ENCODE measurements at places on chromosomes 2 and 18.

DNA sequence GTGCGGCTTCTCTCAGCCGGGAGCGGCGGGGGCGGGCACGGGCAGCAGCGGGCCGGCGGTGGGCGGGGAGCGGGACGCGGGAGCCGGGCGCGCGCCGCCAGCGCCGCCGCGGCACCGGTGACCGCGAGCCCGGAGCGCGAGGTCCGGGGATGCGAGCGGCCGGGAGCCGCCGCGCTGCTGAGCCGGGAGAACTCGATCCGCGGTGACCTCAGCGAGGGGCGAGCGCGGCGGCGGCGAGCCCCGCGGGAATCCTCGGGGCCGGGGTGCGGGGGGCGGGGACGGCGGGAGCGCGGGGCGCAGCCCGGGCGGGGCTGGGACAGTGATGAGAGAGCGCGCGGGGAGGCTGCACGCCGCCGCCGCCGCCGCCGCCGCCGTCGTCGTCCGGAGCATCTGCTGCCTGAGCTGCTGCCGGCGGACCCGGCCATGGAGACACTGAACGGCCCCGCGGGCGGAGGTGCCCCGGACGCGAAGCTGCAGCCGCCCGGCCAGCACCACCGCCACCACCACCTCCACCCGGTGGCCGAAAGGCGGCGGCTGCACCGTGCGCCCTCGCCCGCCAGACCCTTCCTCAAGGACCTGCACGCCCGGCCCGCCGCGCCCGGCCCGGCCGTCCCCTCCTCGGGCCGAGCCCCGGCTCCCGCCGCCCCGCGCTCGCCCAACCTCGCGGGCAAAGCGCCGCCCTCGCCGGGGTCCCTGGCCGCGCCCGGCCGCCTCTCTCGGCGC lies at the start of gene MTCL1:
Gene MTCL1 (plus strand): TSS at position 319 of the 723 bp plus-strand sequence. CDS start 105 bp downstream, at position 424.
- DNase-seq = peak; percentile 76

GRCh38 chr2:189782221-189782671 lies 1.9 kb downstream of the ORMDL1 start:
- DNase-seq = no peak

GRCh38 chr18:9417073-9417851 lies 58.1 kb upstream of the RALBP1 start:
- no peak for DNase-seq

- DNase-seq = no peak
These were observed 23.0 kb upstream of the CPS1 start for GRCh38 chr2:210533389-210533788.

GRCh38 chr2:144495227-144496091 lies 24.5 kb downstream of the ZEB2 start:
- no peak for DNase-seq

DNA sequence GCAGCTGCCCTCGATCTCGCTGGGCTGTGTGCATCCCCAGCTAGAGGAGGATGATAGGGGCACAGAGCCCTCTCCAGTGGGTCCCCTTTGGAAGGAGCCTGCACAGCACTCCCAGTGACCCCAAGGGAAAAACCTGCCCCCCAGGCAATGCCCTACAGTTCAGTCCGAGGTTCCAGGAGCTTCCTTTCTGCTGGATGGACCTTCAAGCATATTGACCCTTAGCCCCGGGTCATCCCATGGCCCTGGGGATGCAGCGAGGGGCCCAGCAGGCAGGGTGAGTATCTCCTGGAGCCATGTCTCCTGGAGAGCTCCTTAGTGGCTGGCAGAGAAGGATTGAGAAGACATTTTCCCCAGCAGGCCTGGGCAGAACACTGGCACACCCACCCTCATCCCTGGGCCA lies 45.4 kb upstream of the CTDP1 start:
- no peak for DNase-seq

GRCh38 chr2:69798290-69798908 lies 31.1 kb upstream of the GMCL1 start:
- DNase-seq = peak; percentile 54

- peak; percentile 76 for DNase-seq
These were observed 1.2 kb downstream of the ZFP36L2 start for GRCh38 chr2:43225093-43225787.

DNA sequence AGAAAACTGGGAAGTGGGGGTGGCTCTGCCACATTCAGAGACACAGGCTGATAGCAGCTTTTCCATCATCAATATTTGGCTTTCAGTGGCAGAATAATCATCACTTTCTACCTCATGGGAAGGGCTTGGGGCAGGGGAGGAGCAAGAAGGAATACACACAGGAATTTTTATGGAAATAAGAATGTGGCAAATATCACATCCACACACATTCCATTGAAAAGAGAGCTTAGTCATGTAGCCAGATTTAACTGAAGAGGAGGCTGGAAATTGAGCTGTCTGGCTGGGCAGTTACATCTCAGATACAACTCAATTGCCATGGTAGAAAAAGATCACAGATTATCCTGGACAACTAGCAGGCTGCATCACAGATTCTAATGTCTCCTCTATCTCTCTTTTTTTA lies 1474.0 kb upstream of the ACVR2A start:
- no peak for DNase-seq

DNA sequence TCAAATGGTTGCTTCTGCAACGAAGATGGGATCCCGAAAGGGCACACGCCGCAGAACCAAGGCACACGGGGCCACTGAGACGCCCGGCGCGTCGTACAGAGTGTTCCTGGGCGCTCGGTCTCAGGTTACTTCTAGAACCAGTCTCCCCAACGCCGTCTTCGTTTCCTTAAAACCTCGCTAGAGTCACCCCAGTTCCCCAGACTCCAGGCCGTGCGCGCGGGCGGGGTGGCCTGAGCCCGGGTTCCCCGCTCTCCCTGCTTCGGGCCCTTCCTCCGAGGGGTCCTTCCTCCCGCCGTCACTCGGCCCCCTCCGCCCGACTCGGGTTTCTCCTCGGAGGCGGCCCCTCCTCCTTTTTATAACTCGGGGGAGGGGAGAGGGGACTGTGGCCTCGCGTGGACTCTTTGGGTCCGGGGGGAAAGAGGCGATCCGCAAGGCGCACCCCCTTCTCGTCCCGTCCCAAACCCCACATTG lies 774 bp upstream of the FZD7 start:
- peak; percentile 85 for DNase-seq

GRCh38 chr2:191688934-191689695 lies 11.2 kb downstream of the NABP1 start:
- DNase-seq = no peak

DNA sequence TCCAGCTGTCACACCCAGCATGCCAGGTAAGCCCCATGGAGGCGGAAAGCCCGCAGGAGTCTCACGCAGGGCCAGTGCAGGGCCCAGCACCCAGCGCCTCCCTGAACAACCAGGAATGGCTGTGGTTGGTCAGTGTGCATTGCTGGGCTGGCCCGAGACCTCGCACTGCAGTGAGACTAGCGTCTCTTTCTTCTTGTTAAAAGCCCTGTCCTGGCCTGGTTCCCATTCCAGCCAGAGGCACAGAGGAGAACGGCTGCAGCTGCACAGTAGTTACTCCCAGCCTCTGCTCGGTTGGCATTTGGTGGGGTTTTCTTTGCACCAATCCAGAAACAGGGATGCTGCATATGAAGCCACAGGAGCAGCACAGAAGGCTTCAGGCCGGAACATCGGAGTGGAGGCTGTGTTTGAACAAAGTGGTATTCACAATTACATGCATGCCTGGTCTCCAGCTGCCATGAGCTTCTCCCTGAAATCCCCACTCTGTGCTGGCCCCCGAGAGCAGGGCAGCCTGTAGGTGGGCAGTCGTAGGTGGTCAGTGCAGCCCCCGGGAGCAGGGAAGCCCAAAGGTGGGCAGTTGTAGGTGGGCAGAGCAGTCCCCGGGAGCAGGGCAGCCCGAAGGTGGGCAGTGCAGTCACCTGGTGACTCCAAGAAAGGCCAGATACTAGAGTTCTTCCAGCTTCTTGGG lies 163.7 kb upstream of the PXDN start:
- DNase-seq = no peak

- peak; percentile 86 for DNase-seq
These were observed 12.6 kb upstream of the KCMF1 start for GRCh38 chr2:84958135-84959059.

GRCh38 chr2:72263776-72264060 lies 116.1 kb upstream of the CYP26B1 start:
- DNase-seq = no peak

GRCh38 chr2:28364610-28365009 lies 28.0 kb upstream of the FOSL2 start:
- DNase-seq = no peak

- DNase-seq = no peak
These were observed 27.2 kb downstream of the KDM3A start for GRCh38 chr2:86468162-86469033.

- no peak for DNase-seq
These were observed 668 bp upstream of the ANKRD12 start for GRCh38 chr18:9135912-9136314.

GRCh38 chr2:115165529-115166109 lies 723.2 kb downstream of the DPP10 start:
- DNase-seq = no peak

DNA sequence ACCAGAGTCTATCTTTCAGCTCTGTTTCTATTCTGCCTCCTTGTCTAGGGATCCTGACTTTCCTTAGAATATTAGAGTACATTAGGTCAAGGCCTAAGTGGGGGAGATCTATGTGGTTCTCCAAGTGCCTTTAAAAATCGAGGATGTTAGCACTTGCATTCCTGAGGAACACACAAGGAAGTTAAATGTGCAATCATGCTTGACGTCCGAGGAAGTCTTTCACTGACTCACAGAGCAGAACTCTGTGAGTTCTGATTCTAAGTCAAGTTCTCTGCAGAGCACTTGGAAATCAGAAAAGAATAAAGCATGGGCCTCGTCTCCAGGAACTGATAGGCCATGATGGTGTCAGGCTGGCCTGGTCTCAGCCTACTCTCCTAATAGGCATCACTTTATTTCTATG lies 17.2 kb downstream of the FHOD3 start:
- no peak for DNase-seq

- DNase-seq = no peak
These were observed 8.8 kb downstream of the IAH1 start for GRCh38 chr2:9483107-9483506.

- no peak for DNase-seq
These were observed 46.6 kb upstream of the TANC1 start for GRCh38 chr2:158921599-158922408.

- no peak for DNase-seq
These were observed 65.6 kb downstream of the STK39 start for GRCh38 chr2:168181825-168182224.

DNA sequence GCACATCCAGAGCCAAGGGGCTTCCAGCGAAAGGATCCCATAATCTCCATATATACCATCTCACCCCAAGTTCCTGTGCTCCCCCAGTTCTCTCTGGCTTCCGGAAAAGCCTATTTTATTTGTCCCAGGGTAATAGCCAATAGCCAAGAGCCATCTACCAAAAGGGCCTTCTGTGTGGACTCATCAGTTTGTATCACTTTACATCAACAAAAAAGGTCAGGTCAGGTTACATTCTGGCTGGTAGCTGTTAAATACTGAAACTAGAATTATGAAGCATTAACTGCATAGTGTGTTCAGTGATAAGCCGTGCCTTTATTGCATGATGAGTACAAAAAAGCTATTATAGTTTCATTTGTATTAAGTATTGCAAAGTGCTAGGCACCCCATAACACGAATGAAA lies 223.7 kb downstream of the IRS1 start:
- no peak for DNase-seq

- DNase-seq = no peak
These were observed 11.9 kb downstream of the SMAD7 start for GRCh38 chr18:48938827-48939204.

DNA sequence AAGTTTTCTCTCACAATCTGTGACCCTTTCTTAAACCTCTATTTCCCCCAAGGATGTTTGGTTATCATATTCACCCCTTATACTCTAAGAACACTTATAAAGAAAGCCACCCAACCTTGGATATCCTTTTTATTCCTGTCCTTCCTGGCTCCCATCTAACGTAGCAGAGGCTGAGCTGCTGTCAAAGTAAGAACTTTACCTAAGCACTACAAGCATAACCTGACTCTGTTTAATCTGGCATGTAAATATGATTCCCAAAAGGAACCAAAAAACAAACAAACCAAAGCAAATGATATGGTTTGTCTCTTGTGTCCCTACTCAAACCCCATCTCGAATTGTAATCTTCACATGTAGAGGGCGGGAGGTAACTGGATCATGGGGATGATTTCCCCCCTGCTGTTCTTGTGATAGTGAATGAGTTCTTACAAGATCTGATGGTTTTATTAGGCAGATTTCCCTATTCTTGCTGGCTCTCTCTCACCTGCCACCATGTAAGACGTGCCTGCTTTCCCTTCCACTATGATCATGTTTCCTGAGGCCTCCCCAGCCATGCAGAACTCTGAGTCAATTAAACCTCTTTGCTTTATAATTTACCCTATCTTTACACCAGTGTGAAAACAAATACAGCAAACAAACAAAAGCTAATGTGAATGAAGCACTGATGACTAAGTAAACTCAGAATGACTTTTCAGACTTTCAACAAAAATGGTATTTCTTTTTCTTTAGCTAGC lies 72.7 kb upstream of the SPOPL start:
- DNase-seq = no peak

GRCh38 chr2:55876429-55877086 lies 47.0 kb downstream of the EFEMP1 start:
- DNase-seq = no peak

- no peak for DNase-seq
These were observed 71.3 kb downstream of the SMC6 start for GRCh38 chr2:17682098-17682857.

DNA sequence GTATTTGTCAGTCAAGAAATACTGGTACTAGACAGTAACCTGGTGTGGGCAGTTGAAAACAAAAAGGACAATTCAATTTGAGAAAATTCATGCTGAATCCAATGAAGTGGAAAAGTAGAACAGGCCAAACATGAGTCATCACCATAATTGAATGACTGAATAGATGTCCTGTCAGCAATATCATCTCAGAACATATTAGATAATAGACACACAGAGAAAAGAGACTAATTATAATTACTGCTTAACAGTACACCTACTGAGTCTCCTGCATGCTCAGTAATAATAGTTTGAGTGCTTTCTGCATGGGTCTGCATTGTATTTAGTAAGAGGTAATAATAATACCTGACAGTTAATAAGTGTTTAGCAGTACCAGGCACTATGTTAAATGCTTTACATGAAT lies 138.6 kb upstream of the ZC3H15 start:
- no peak for DNase-seq

DNA sequence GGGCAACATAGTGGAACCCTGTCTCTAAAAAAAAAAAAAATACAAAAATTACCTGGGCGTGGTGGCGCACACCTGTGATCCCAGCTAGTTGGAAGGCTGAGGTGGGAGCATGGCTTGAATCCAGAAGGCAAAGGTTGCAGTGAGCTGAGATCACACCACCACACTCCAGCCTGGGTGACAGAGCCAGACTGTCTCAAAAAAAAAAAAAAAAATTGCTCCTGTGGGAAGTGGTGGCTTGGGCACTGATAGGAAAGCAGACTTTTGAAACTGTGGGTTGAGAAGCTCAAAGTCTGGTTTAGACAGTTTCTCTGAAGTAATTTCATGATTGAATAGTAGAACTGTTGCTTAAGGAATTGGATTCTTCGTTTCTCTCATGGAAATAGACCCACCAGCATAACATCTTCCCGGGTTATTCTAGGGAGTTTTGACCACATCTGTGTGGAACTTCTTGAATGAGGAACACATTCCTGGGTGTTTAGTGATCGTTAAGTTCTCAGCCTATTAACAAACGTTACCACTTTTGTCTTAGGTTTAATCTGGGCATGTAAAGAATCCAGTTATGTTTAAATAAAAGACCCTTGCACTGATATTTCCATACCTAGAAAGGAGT lies 33.5 kb downstream of the GRHL1 start:
- DNase-seq = no peak
